Psoas muscle (tissue), 8 donors: ENCODE measurements at places on chromosomes 11 and 22. TPM values are rescaled to one million over a fixed set of nuclear protein-coding genes. Genes with fewer than 3 reads are reported as not detected.

DNA sequence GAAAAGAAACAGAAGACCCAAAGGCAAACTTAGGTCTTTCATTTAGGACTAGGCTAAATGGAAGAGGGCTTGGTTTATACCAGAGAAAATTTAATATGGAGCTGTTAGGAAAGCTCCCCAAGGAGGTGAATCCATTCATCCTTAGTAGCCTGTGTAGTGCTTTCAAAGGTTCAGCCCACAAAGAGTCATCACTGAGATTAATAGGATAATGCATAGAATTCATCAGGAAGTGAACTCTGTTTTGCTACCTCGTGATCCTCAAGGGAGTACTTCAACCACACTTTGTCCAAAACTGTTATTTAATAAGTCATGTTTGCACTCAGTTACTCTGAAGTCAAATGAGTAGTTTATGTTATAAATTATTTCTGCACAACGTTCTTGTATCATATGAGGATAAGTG is 43.3 kb upstream of the MMP7 start:
- no peak for DNase-seq

- no peak for DNase-seq
These were observed 88.4 kb downstream of the PDE2A start for GRCh38 chr11:72585762-72586311.

- peak; percentile 14 for DNase-seq
These were observed 269.9 kb downstream of the TBC1D22A start for GRCh38 chr22:47032091-47032943.

DNA sequence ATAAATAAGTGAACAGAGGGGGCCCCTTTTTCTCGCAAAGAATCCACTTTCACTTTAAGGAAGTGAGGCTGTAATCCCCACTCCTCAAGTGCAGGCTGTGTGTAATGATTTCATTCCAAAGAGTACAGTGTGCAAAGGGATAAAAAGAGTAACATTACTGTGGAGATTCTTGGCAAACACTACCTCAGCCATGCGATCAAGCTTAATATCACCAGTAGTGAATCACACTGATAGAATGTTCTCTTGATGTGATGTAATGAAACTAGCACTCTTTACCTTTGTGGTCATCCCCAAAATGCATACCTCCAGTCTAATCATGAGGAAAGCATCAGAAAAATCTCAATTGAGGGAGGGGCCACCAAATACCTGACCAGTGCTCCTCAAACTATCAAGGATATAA is 246.1 kb upstream of the CHORDC1 start:
- DNase-seq, result no peak

Gene CRYBA4
- not detected for total RNA-seq

Gene ST14
- total RNA-seq, result 0.51 TPM
